ENCODE measurements at places on chromosomes 3 and 15.

DNA sequence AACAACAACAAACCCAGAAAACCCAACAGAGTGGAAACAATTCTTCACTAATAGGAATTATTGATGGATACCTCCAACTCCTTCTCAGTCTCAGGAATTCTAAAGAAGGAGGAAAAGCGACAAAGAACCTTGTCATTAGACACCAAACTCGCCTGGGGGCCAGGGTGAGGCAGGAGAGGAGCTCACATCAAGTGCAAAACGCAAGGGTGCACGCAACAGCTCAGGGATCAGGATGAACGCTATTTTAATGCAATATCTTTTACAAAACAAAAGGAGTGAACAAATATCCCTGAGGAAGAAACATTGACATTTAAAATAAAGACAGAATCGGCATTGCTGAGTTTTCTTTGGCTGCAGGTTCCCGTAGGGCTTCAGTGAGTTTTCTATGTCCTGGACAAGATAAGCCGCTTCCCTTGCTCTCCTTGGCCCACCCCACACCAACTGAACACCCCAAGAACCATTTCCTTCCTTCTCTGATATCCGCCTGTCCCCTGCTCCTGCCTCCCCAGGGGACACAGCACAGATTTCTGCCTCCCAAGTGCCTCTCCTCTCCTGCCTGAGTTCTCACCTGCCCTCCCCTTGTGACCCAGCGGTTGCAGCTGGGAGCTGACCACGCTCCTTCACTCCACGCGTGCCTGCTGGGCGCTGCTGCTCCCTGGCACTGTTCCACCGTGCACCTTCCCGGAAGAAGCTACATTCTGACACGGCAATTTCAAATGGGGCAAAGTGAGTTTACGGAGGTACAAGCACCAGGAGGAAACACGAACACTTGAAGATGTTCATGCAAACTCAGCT is 63.0 kb downstream of the ATP10A start:
- DNase-seq = no peak

- DNase-seq = no peak
Observed at GRCh38 chr3:192223815-192224214, 503.5 kb downstream of the FGF12 start.

- DNase-seq = no peak
Observed at GRCh38 chr15:90550919-90551318, 21.2 kb downstream of the CRTC3 start.

DNA sequence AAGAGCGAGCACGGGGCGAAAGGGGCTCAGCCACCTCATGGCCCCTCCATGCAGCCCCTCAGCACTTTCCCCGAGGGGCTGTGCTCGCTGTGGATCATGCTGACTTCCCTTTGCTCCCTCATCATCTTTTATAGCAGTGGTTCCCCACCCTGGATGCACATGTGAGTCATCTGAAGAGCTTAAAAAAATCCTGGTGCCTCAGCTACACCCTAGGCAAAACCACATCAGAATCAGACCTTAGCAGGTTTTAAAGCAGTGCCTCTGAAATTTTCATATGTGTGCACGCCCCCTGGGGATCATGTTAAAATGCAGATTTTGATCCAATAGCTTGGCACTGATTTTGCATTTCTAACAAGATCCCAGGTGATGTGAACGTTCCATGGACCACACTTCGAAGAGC is 50.9 kb downstream of the FEM1B start:
- DNase-seq = no peak

DNA sequence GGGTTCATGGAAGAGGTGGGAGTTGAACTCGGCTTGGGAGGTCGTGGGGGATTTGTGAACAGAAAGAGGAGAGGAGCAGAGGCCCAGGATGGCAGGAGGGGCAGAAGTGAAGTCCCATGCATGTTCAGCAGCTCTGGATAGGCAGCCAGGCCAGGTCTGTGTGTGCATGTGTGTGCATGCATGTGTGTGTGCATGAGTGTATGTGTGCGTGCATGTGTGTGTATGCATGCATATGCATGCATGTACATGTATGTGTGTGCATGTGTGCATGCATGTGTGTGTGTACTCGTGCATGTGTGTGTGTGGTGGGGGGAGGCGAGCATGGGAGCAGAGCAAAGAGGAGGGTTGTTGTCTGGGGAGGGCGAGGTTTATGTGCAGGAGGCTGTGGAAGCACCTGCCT is 178.4 kb downstream of the RPLP1 start:
- DNase-seq = no peak

DNA sequence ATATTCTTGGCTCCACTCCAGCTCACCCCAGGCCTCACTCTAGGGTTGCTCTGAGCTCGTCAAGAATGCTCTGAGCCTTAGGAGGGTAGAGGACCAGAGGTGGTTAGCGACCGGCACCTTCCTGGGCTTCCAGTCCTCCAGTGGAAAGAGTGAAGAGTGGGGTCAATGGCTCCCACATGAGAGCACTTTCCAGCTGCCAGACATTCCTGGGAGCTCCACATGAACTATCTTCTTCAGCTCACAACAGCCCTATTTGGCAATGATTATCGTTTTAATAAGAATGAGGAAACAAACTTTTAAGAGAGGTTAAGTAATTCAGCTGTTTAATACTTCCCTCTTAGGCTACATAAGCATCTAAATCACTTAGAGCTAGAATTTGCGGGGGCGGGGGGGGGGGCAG is 139.3 kb downstream of the STT3B start:
- DNase-seq = no peak

DNA sequence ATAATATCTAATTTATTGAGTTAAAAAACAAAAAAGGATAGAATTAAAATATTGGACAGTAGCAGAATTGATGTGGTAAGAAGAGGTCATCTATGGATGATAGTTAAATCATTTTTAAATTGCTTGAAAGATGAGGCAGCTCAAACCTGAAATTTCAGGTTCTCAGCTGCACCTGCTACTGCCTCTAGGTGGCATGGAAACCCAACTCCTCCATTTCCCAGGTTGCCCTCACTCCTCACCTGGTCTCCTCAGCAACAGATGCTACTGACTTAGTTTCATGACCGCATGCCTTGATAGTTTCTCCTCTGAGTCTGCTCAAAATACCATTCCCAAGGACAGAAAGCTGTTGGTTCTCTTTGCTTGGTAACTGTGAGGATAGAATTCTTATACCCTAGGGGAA is 148.1 kb downstream of the ABHD5 start:
- no peak for DNase-seq

DNA sequence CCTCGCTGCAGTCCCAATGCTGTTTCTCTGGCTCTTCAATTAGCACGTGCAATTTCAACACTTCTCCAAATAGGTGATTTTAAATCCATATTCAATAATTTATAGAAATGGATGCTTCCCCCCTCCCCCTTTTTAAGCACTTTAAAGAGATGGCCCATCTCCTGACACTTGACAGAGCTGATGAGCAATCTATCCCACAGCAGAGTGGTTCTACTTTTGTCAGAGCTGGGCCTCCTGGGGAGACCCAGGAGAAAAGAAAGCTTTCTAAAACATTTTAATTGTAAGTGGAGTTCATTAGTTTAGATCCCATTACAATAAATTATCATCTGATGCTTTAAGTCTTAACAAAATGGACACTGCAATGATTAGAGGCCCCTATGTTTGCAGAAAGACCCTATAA is 127.7 kb downstream of the SHQ1 start:
- DNase-seq = no peak

DNA sequence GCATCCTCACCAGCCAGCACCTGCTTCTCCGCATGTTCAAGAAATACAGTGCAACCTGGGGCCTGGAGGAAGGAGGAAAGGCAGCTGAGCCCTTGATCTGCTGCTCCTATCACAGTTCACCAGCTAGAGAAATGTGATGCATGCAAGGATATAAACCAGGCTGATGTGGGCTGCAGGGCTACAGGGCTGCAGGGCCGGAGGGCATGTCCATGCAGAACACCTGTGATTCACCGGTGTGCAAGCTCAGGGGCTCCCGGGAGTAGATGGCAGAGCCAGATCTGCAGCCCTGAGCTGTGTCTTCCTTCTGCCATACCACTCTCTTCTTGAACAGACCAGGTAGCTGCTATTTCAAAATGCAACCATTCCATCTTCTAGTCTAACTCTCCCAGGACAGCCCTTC is 84.9 kb downstream of the HMG20A start:
- no peak for DNase-seq

DNA sequence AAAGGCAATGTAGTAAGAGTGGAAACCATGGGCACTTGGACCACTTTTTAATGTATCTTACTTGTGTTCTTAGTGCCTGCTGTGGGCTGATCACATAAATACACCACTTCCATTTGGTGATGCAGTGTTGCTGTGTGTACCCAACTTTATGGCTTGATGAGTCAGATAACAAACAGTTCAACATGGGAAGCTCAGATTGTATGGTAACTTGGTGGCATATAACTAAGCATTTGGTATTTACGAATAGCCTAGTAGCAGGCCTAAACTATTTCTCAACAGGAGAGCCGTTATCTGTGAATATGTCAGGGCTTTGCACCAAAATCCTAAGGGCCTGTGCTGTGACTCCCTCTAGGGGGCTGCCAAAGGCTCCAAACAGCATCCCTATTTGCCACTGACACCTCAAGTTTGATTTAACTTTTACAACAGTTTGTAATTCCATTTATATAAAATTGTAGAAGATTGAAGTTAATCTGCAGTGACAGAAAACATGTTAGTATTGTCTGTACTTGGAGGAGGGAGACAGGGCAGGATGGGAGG is 640.4 kb upstream of the CADM2 start:
- DNase-seq = no peak

GRCh38 chr3:41129731-41130130 is 69.6 kb upstream of the CTNNB1 start:
- DNase-seq = no peak

- no peak for DNase-seq
Observed at GRCh38 chr3:119292666-119293065, 1.5 kb upstream of the ARHGAP31 start.

- no peak for DNase-seq
Observed at GRCh38 chr3:99483841-99484240, 154.6 kb upstream of the COL8A1 start.

DNA sequence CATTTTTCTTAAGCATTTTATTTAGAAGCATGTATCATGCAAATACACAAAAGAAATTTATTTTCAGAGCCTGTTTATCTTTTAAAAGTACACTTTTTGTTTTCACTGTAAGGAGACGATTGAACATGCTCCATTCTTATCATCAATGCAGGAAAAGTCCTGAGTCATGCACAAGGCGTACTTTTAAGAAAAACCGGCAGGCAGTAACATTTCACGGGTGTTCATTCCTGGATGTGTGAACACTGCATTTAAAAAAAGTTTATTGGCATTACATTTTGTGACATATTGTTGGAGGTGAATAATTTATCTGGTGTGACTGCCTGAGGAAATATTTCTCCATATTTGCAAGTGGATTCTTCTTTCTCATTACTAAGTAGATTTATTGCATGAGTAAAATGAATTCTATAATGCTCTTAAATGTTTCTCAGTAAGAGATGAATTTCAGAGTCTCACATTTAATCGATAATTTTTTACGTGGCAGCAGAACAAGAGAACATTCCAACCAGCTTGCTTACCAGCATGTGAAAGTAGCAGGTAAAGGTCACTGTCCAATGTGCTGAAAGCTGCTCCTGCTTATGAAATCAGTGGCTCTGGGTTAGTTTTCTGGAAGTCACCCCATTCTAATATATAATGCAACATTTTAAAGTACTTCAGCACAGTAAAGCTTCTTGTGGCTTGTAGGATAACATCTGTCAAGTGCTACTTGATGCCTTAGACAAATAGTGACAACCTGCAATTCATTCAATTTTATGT is 87.0 kb downstream of the SV2B start:
- DNase-seq = no peak

GRCh38 chr15:88989578-88989977 is 76.4 kb upstream of the MFGE8 start:
- DNase-seq = no peak

GRCh38 chr3:115990669-115991068 is 367.4 kb downstream of the GAP43 start:
- no peak for DNase-seq

- DNase-seq = no peak
Observed at GRCh38 chr3:24154781-24155180, 209.7 kb downstream of the NR1D2 start.
